GM12878 (cell line): ENCODE measurements at places on chromosomes 5 and 9.

GRCh38 chr5:101390151-101390908, 487.2 kb upstream of the ST8SIA4 start:
- DNase-seq, result peak; percentile 12
- H3K36me3 ChIP-seq, result no peaks in the 10 kb centered on the region
- H3K27me3 ChIP-seq, result no peaks in the 10 kb centered on the region
- no peak overlapping the region for H3K27ac ChIP-seq

DNA sequence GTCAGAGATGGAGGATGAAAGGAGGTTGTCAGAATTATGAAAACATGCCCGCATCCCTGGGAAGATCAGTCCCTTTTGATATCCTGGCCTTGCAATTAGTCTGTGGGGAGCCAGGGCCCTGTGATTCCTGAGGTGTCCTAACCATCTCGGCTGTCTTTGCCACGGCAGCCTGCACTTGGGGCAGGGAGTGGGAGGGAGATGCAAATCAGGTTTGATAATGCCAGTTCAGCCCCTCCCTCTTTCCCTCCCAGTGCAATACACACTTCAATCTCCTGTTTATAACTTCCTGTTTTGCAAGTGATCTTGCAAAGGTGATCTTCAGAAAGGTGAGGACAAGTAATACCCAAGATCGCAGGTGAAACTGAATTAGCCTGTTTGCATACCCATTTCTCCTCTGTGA, 114.0 kb upstream of the ALDH1B1 start:
- no peaks in the 10 kb centered on the region for H3K36me3 ChIP-seq
- H3K4me3 ChIP-seq, result no peak overlapping the region
- H3K27me3 ChIP-seq, result peaks cover 4% of the 10 kb centered on the region; the same call in 1 of the 2 replicates
- no peak for DNase-seq
- no peaks in the 10 kb centered on the region for H3K4me1 ChIP-seq
- H3K27ac ChIP-seq, result no peak overlapping the region

DNA sequence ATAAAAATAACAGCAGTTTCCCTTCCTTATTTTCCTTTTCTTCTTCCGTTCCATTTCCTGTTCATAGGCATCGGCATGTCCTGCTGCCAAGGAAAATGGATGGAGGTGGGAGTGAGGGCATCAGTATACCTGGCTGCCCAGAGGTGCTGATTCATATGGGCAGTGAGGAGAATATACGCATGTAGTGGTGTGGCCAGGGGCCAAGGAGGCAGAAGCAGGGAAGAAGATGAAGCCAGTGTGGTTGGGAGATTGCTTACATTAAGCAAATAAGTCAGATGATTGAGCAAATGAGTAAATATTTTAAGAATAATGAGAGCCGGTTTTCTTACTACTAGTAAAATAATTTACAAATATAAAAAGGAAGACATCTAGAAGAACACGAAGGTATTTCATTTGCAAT, 344.9 kb upstream of the PAPPA start:
- H3K4me3 ChIP-seq, result no peak overlapping the region
- H3K36me3 ChIP-seq, result no peaks in the 10 kb centered on the region
- DNase-seq, result no peak
- H3K4me1 ChIP-seq, result no peaks in the 10 kb centered on the region
- H3K27me3 ChIP-seq, result no peaks in the 10 kb centered on the region

DNA sequence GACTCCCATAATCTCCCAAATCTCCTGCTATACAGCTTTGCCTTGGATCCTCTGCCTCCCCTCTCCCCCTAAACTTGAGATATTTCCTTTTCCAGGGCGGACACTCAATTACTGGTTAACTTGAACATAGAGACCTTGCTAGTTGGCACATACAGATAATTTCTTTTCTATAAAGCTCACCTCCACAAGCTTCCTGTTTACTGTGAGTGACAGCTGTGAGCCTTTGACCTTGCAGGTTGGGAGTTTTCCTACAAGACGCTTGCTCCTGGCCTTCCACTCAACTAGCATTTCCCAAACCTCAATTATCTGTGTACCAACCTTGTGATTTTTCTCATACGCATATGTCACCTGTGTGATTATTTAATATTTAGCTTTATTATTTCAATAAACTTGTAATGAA, 114.5 kb downstream of the GNA14 start:
- no peaks in the 10 kb centered on the region for H3K27me3 ChIP-seq
- no peaks in the 10 kb centered on the region for H3K36me3 ChIP-seq
- H3K4me1 ChIP-seq, result no peaks in the 10 kb centered on the region
- no peak overlapping the region for H3K27ac ChIP-seq
- no peak for DNase-seq

DNA sequence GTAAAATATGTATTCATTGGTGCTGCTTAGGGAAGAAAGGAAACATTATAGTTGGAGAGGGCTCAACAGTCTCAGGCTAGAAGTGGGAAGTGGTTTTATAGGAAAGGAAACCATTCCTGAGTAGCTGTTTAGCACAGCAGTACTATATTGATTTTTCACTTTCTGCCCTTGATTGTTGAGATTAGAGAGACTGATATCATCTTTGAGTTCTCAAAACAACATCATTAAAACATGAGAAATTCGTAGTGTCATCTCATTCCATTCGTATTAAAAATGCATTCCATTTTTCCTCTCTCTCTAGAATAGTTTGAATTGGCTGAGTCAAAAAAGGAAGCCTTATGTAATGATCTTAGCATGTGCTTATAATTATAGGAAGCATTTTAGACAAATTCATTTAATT, 14.1 kb downstream of the POLR3G start:
- H3K4me3 ChIP-seq, result no peak overlapping the region
- no peaks in the 10 kb centered on the region for H3K27me3 ChIP-seq
- no peak overlapping the region for H3K27ac ChIP-seq
- H3K36me3 ChIP-seq, result peaks cover 3% of the 10 kb centered on the region; the same call in 1 of the 2 replicates
- DNase-seq, result no peak

- DNase-seq, result peak; percentile 16
- no peaks in the 10 kb centered on the region for H3K27me3 ChIP-seq
- no peak overlapping the region for H3K4me3 ChIP-seq
- no peaks in the 10 kb centered on the region for H3K36me3 ChIP-seq
- no peak overlapping the region for H3K27ac ChIP-seq
These were observed 255.2 kb upstream of the TNC start for GRCh38 chr9:115373000-115373709.

DNA sequence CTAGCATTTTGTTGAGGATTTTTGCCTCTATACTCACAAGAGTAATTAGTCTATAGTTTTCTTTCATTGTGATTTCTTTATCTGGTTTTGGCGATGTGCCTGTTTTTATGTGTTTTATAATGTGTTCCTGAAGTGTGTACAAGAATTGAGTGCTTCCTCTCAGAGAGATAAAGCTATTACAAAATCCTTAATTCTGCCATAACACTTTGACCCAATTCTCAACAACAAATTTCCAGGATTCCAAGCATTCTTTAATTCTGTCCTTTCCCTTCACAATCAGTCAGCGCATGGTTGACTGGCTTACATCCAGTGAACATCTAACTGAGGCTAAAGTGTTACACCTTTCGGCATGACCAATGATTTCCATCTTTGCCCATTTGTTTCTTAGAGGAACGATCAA, 282.9 kb upstream of the MVB12B start:
- no peak for DNase-seq
- H3K4me1 ChIP-seq, result no peaks in the 10 kb centered on the region
- H3K36me3 ChIP-seq, result no peaks in the 10 kb centered on the region
- no peaks in the 10 kb centered on the region for H3K27me3 ChIP-seq
- H3K27ac ChIP-seq, result no peak overlapping the region

GRCh38 chr9:72037571-72037970, 22.8 kb downstream of the C9orf57 start:
- no peak overlapping the region for H3K27ac ChIP-seq
- no peaks in the 10 kb centered on the region; the same call in 1 of the 2 replicates for H3K4me1 ChIP-seq
- no peaks in the 10 kb centered on the region for H3K27me3 ChIP-seq
